DND-41 (cell line): ENCODE measurements at places on chromosomes 16 and 17.

DNA sequence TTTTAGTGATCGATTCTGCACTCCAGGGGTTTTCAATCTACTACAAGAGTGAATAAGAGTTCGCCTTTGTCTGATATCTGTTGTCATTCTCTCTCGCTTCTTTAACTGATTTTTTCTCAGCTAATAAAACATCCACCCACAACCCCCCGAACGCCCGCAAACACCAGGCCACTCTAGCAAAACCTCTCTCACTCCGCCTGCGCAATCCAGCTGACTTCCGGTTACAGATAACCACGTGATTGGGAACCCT is 338 bp upstream of the RPL19 start:
- DNase-seq: peak; percentile 91

GRCh38 chr17:8985054-8985701 is 19.7 kb upstream of the PIK3R5 start:
- DNase-seq: no peak

DNA sequence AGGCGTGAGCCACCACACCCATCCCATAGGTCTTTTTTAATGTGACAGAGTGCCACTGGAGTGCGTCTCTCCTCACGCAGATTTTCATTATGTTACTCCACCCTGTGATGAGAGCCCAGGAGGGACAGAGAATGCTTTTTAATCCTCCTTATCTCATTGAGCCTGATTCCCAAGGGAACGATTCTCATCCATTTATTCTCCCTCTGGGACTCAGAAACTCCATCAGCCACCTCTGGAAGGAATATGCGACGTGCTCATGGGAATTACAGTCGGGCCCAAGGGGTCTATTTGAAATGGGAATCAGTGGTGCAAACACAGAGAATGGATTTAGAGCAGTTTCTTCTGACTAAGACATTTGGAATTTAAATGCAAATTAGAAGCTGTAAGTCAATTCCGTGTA is 155.9 kb upstream of the HSBP1 start:
- no peak for DNase-seq

DNA sequence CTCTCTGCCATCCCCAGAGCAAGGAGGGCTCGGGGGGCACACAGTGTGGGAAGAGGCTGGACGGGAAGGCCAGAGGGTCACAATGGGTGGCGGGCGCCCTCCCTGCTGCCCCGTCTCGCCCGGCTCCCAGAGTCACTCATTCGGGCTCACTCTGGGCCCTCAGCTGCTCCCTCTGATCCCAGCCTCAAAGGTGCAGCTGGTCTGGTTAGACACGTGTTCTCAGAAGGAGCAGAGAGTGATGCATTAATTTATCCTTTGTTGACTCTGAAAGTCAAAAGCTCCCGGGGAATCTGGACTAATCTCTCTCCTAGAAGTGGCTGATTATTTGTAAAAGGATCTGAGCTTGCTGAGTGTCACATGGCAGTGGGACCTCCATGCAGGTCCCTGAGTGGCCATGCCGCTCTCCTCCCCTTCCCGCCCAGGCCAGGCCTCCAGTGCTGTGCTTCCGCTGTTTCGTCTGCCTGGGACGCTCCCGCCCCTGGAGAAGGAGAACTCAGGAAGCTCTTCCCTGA is 87.5 kb downstream of the SEC14L1 start:
- DNase-seq: no peak

DNA sequence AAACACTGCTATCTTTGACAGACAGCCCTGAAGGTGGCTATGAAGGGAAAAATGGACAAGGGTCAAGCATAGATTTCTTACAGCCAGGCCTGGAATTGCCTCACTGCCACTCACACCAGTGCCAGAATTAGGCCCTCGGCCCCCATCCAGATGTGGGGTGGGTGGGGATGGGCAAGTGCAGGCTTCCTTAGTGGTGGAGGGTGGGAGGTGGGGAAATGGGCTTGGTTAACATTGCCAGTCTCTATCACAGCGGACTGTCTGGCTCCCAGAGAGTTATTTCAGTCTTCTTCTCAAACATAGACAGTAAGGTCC is 24.9 kb downstream of the B9D1 start:
- no peak for DNase-seq

- DNase-seq: no peak
Measured at GRCh38 chr16:71893888-71894228, 1.5 kb upstream of the IST1 start.

GRCh38 chr17:17557796-17558195 is 33.7 kb downstream of the PEMT start:
- DNase-seq: no peak

GRCh38 chr17:55748841-55749240 is 2.0 kb upstream of the PCTP start:
- no peak for DNase-seq

DNA sequence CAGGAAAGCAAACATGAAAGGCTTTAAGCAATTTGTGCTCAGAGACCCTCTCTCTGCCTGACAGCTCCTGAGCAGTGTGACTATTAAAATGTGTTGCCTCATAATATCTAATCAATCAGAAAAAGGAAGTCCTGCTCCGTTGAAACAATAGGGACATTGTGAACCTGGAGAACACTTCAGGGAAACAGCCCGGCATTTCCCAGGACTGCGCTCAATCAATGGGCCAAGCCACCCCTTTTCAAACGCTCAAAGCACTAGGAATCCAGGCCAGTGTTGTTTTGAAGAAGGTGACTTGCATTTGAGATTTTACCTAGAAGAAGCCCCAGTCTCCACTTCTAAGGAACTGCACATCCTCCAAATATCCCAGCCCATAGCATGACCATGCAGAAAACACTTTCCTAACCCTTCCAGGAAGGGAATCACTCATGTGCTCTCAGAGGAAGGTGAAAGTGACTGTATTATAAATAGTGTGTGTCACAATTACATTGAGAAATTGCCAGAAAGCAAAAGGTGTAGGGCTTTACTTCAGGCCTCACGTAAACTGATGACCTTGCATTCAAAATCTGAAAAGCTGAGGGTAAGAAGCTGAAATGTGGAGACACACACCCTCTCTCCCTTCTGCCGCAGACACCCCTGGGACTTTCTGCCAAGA is 19.4 kb downstream of the CDRT4 start:
- DNase-seq: no peak

GRCh38 chr17:80751070-80751945 is 206.7 kb downstream of the RPTOR start:
- DNase-seq: no peak
